ENCODE measurements at places on chromosomes 3 and 15.

DNA sequence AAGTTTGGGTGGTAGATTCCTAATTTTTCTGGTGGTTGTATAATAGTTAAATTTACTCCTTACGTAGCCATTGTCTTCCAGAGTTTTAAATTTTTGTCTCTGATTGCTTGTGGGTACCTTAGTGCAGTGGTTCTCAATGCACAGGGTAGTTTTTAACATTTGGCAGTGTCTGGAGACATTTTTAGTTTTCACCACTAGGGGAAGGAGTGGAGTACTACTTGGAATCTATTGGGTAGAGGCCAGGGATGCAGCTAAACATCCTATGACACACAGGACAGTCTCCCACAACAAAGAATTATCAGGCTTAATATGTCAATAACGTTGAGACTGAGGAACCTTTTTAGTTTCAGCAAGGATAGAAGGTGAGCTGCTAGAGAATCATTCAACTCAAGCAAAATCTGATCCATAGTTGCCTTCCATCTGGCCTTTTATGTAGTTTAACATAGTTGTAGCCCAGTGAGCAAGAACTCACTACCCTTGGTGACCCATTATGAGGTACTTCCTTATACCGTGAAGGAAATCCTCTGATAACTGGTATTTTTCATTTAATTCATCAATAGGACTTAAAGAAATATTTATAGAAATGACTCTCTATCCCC is 8.6 kb upstream of the STX19 start:
- no peak for DNase-seq

DNA sequence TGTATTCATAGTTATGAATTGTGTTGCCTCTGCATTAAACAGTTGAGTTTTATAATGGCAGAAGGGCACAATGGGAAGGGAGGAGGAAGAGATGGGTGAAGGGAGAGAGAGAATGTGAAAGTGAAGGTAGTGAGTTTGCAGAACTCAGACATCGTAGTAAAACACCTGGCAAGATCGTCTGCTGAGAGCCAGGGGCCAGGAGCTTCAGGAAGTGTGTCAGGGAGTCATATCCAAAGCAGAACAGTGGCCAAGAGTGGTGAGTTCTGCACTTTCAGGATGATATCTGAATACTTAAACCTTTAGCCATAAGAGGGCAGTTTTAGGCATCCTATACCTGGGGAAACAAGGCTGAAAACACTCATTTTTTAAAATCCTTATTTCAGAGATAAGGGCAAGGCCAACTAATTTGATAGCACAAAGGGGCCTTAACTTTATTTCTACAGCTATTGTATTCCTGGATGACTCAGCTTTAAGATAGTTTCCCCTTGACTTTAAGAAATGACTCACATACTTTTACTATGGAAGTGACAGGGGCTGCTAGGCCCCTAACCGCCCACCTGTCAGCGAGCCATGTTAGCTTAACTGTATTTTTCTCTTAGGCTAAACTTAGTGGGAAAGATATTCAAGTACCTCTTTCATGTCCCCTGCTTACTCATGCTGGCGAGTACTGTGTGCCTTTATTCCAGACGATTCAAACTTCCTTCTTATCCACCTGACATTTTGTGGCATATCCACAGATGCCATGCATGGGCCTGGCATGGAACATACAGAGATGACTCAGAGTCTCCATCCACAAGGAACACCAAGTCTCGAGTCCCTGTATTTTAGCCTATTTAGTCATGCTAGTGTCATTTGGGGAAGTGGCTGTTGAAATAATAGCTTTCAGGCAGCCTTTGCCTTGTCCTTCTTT is 53.9 kb downstream of the RLBP1 start:
- no peak for DNase-seq

DNA sequence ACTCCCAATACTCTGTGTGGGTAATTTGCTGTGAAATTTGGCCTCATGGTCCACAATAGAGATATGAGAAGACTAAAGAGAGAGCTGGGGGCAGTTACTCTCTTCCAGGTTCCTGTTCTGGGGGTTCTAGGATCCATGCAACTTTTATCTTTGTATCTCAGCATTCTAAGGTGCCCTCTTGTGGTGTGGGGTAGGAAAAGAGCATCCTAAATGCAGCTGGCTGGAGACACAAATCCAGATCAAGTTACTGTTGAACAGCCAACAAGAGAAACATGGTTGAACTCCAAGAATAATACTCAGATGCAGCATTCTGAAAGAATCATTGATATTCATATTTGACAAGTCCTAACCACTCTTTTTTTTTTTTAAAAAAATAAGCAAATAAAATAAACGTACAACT is 238.2 kb downstream of the GREM1 start:
- no peak for DNase-seq

GRCh38 chr3:72439321-72440183 is 408.7 kb downstream of the SHQ1 start:
- DNase-seq, result no peak

- no peak for DNase-seq
Measured at GRCh38 chr15:72182673-72183072, 14.9 kb downstream of the GRAMD2A start.

- DNase-seq, result peak; percentile 75
Measured at GRCh38 chr15:59166166-59166565, 40.5 kb upstream of the LDHAL6B start.

DNA sequence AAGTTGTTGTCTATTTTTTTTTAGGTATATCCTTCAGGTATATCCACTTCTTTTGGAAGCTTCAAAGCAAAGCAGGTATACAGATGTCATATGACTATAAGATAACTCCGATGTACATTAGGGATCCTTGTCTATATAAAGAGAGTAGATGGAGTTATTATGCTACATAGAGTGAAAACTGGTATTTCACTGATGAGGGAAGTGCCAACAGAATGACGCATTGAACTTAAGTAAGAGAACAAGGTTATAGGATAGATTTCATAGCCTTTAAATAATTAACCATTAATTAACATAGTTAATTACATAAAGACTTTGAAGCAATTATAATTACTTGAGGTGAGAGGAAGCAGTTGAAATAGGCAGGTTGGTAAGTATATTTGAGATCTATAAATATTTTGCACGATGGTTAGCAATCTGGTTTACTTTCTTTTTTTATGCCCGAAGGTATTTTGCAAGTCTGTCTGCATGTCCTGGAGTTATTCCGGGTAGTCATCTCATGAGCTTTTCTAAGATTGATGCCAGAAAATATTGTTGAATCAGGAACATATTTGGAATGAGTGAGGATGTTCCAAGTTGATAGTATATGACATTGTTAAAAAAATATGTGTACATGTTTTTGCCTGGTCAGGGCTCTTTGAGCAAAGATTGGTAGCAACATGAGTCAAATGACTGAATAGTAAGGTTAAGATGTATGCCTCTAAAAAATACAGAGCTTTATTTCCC is 299.5 kb upstream of the KCNMB2 start:
- no peak for DNase-seq

GRCh38 chr3:129505341-129505740 is 23.1 kb upstream of the RHO start:
- no peak for DNase-seq

DNA sequence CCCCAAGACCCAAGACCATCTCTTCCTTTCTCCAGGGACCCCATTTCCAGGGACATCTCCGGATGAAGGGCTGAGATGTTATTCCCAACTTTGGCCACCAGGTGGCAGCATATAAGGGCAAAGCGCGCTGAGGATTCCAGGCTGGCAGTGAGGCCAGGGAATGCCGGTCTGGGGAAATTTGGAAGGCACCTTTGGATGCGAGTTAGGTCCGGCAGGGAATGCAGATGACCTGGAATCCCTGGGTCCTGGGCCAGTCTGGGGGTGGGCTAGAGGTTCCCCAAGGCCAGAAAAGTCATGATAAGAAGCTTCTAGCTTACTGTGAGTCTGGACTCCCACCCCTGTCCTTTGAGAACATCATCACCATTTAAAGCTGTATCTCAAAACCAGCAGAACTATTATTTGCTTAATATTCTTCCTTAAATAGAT is 1.6 kb upstream of the CHST13 start:
- DNase-seq, result peak; percentile 55

DNA sequence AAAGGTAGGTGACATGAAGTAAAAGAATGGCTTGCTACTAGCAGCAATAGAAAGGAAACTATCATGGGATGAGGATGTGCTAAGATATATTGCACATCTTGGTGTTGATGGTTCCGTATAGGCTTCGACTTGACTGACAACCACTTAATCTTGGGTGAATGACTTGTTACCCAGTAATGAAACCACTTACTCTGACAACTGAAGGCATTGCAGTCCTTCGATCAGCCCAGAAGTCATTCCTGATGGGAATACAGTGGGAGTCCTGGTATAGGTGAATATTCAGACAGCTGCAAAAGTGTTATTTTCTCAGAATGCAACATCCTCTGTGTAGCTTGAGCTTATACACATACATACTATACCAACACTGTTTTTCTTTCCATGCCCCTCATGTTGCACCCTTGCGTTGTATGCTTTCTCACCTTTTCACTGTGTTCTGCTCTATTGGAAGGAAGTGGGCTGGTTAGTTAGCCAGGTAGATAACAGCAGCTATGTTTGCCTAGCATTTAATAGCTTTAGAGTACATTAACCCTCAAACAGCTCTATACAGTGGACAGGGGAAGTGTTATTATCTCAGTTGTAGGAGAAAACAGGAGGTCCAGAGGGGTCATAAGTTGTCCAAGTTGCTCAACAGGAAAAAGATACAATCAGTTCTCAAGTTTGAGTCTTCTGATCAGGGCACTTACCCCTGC is 376.5 kb downstream of the MFSD1 start:
- no peak for DNase-seq

Data from large intestine (tissue), 12 donors.